ENCODE measurements at places on chromosomes 13 and 19.

DNA sequence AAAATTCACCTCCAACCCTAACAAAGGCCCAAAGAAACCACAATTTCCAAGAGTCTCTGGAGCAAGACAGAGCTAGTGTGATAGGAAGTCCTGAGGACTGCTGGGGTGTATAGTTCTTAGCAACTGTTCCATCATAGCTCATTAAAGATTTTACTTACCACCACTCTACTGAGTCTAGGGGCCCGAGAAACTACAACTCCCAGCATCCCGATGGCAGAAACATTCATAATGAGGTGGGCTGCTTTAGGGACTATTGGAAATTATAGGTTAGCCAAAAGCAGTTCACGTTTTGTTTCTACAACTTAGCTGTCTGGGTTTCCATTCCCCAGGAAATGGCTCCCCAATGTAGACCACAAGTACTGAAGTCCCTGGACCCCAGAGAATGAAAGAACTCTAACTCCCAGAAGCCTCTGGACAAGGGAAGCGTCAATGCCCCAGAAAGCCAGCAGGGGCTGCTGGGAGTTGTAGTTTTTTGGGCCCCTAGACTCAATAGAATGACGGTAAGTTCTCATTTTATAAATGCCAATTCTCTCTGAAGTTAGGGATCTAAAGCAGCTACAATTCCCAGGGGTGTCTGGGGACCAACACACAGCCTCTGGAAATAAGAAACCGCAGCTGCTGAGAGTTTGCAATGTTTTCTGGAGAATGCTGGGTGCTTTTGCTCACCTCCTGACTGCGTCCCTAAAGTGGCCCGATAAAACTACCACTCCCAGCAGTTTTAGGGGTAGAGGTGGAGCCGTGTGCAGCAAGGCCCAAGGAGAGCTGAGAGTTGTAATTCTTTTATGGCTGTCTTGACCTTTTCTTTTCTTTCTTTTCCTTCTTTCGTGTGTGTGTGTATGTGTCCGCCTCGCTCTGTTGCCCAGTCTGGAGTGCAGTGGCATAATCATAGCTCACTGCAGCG, 11.1 kb downstream of the FTL start:
- DNase-seq: peak; percentile 83

DNA sequence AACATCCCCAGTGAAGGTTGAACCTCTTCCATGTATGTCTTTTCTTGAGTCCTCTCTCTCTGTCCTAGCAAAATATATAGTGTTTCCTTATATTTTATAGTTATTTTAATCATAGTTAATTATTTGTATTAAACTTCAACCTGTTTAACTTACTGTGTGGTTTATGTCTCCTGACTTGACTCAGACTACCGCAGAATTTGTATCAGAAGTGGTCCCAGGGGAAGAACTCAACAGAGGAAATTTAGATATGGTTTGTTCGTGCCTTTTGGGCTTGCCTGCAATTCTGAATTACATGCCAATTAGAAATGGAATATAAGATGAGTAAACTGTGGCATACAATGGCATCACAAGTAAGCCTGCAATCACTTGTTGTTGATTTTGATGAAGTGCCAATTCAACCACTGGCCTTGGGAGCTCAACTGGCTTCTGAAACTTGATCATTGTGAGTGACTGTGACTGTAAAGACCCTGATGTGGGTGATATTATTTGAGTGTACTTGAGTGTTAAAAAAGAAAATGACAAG, 1459.5 kb upstream of the PCDH20 start:
- no peak for DNase-seq

DNA sequence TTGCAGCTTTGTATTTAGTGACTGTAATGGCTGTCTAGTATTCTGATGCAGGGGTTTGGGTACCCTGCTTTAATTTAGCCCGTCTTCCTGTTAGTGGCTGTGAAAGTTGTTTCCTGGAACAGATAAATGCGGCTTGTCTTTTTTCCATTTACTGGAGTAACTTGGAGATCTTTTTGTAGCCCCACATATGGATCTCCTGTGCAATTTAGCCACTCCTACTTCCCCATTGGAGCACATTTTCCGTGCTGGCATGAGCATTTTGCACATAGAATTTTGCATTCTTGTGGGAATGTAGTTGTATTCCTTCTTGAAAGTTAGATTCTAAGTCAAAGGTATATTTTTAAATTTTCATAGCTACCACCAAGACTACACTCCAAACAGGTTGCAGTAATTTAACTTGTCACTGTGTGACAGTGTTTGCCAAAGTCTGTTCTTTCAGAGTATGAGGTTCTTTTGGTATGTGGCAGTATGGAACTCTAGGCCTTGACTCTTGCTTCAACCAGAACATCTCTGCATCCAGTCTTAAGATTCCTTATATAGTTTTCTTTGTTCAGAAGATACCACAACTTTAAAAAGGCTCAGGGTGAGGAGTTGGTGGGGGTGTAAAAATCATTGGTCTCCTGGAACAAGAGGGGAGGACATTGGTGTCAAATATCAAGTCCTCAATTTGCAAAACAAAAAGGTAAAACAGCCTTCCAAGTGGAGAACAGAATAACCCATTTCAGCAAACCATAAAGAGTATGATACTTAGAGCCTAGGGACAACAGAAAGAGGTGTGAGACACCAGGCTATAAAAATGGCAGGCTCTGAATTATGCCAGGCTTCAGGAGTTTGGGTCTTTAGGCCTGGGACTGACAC, 21.1 kb upstream of the CCDC97 start:
- peak; percentile 62 for DNase-seq

GRCh38 chr13:99228737-99229691, 28.4 kb downstream of the UBAC2 start:
- no peak for DNase-seq

Data from H7 (cell line).